ENCODE measurements at places on chromosomes 4 and X.

GRCh38 chr4:165785337-165785736, 87.7 kb upstream of the TLL1 start:
- DNase-seq: no peak

DNA sequence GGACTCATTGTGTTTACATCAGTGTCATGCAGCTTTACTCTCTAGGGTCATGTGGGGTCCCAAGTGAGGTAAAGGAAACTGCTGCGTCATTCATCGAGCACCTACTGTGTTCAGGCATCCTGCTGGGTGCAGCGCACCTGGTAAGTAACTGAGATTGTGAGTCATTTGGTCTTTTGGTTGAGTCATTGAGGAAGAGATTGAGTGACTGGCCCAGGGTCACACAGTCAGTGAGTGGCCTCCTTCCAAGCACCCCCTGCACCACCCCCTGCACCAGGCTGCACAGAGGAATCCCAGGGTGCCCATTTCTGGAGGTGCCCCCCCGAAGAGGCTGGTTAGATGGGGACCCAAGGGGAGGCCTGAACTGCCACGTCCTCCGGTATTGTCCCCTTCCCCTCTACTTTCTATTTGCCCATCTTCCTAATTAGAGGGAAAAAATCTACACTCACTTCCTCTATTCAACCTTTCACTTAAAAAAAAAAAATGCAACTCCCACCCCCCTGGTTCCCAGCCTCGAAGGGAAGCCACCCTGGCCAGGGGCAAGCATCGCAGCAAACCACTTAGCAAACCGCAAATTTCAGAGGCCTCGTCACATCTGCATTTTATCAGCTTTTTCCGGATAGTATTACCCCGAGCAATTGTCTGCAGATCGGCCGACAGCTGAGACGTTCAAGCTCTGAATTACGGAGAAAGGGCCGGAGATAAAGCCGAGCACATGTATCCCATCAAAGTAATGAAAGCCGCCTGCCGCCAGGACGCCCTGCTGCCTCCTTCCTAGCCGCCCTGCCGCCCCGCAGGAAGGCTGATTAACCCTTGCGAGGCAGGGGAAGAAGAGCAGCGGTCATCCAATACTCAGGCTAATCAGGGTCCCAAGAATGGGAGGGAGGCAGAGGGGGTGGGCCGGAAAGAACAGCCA, 96.3 kb upstream of the MSX1 start:
- DNase-seq: peak; percentile 43

- no peak for DNase-seq
These were observed 12.8 kb upstream of the TNIP2 start for GRCh38 chr4:2768921-2769336.

GRCh38 chr4:2672700-2673099, 83.4 kb downstream of the TNIP2 start:
- no peak for DNase-seq

DNA sequence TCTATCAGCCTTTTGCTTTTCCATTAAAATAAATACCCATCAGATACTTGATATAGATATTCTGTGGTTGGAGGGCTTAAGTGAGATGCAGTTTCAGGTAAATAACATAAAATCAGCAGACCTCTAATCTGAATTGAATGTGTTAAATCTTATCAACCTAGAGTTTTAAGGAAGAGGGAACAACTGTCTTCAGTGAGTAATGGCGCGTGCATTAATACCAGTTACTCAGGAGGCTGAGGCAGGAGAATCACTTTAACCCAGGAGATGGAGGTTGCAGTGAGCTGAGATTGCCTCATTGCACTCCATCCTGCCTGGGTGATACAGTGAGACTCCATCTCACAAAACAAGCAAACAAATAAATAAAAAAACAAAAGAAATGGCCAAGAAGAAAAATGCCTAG, 54.3 kb downstream of the FAT4 start:
- DNase-seq: no peak

- DNase-seq: peak; percentile 42
These were observed 86.8 kb upstream of the FAM241A start for GRCh38 chr4:112058433-112058832.

DNA sequence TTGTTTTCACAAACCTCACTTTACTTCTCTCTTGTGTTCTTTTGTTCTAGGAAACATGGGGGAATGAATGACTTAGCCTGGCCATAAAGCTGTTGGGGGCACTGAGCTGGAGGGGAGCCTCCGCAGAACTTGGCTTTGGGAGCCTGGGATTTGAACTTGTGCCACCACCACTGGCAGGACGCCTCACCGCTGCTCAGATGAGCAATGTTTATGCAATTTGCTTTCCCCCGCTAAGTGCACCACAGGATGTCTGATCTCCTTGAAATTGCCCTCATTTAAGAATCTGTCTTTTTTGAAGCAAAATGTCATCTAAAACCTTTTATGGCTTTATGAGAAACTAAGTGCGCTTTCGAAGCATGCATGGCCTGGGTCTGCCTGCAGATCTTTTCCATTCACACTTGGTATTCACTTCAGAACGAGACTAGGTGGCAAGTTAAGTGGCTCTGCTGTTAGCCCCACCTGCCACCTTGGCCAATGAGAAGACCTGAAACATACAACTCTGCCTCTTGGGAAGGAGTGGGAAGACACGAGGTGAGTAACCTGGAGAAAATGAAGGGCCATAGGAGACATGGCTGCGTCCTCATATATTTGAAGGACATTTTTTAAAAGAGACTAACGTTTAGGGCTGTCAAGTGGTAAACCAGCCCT, 119.3 kb downstream of the LDB2 start:
- no peak for DNase-seq

DNA sequence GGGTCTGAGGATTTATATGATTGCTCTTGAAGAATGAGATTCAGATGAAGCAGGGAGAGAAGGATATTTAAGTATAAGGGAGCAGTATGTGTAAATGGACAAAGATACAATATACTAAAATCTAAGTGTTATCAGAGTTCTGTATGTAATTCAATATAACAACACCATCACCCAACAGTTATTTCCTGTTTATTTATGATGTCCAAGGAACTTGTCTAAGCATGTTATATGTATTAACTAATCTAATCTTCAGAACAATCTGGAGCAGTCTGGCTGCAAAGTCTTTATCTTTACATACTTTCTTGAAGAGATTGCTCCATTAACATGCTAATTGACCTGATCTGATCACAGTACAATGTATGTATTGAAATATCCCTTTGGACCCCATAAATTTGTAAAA, 203.8 kb upstream of the WDFY3 start:
- no peak for DNase-seq

GRCh38 chrX:154436983-154437752, at the start of gene GDI1:
Gene GDI1, plus strand, starts transcription at chrX:154437154. Its CDS starts 101 bp downstream, at chrX:154437255.
- no peak for DNase-seq

- peak; percentile 68 for DNase-seq
These were observed 14.7 kb downstream of the SORCS2 start for GRCh38 chr4:7206911-7207567.

DNA sequence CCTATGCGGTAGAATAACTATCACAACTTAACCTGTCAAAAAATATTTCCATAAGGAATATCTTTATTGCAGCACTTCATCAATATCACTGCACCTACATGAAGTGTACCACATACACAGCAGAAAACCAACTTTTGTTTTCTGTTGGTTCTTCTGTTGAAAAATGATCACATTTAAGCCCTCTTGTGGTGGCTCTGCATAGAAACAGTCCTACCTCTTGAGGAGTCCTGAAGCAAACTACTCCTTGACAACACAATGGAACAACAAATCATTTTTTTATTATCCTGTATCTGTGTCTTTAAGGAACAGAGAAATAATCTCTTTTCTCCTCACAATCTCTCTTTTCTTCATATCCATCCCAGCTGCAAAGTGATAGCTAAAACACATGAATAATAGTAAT, 39.8 kb upstream of the ATOH1 start:
- peak; percentile 3 for DNase-seq

DNA sequence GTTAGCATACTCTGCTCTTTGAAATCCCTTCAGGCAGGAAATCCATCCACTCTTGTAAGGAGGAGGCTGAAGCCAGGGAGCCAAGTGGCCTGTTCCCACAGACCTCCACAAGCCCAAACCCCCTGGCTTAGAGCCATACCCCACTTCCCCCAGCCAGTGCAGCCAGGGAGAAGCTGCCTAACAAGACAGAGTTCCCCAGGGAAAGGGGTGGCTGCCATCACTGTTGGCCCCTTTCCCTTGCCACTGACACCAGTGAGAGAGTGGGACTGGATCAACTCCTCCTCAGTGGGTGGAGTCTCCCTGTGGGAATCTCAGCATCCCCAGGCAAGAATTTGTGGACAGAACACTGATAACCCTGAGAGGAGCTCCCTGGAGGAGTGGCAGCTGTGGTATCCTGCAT, 389.4 kb downstream of the PABPC4L start:
- no peak for DNase-seq

- no peak for DNase-seq
These were observed 1664.8 kb downstream of the RPA4 start for GRCh38 chrX:98548519-98548918.

GRCh38 chr4:138659037-138659811, 356.4 kb upstream of the NOCT start:
- DNase-seq: no peak
